ENCODE measurements at places on chromosomes 5 and 9.

DNA sequence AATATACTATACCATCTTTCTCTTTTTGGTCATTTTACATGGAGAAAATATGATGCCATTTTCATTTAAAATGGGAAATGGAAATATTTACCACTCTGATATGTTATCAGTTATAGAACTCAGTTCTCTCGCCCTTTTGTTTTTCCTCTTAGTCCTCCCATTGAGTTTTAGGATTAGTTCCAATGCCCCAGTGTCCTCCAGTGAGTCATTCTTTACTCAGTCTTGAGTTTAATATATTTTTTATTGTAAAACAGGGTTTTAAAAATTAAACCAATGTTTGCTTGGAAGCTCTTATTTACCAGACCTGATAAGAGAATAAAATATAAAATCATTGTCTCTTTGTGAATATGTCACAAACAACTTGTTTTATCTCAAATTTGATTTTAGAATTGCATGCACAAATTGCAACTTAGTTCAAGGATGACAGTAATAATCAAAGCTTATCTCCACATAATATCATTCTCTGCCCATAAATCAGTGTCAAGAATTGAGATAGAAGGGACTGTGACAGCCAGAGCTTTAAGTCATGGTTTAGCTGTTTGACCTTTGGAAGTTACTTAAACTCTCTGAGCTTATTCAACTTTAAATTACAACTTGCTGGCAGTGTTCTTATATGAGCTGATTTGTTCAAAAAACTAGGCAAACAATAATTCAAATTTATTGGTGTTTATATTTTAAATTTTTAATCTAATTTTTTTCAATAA is 166.4 kb downstream of the PAM start:
- no peak for DNase-seq

DNA sequence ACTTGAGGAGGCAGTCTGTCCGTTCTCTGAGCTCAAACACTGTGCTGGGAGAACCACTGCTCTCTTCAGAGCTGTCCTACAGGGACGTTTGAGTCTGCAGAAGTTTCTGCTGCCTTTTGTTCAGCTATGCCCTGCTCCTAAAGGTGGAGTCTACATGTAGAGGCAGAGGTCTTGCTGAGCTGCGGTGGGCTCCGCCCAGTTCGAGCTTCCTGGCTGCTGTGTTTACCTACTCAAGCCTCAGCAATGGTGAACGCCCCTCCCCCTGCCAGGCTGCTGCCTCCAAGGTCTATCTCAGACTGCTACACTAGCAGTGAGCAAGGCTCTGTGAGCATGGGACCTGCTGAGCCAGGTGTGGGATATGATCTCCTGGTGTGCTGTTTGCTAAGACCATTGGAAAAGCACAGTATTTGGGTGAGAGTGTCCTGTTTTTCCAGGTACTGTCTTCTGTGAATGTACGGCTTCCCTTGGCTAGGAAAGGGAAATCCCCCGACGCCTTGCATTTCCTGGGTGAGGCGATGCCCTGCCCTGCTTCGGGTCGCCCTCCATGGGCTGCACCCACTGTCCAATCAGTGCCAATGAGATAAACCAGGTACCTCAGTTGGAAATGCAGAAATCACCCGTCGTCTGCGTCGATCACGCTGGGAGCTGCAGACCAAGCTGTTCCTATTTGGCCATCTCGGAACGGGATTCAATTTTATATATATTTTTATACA is 58.5 kb downstream of the CNTRL start:
- DNase-seq = no peak

DNA sequence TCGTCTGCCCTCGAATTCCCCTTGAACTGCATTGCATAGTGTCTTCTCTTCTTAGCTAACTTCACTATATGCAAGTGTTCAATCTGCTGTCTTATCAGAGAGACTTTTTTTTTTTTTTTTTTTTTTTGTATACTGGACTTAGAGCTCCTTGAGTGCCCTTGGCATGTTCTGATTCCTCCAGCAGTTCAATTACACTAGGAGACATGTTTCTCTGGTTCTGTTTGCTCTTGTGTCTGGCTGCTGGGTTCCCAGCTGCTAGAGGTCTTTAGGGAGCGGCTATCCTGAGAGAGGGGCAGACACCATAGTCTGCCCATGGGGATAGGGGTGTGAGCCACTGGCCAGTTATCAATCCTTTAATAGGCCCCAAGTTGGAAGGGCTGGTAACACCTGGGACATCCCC is 13.1 kb downstream of the OR2S2 start:
- DNase-seq = no peak

GRCh38 chr9:101652601-101653175 is 57.9 kb upstream of the PPP3R2 start:
- DNase-seq = no peak

DNA sequence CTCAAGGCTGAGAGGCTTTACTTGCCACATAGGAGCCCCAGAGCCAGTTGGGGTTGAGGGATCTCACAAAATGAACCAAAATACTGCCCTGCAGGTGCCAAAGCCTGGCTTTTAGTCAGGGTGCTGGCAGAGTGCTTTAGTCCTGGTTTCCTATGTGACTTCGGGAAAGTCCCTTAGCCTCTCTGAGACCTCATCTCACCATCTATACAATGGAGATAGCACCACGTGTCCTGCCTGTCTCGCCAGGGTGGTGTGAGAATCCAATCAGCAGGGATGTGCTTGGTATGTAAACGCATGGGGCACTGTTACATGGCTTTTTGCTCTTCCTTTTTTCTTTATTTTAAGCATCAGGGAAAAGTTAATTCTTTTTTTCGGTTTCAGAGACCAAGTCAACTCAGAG is 68.3 kb downstream of the SHB start:
- DNase-seq = no peak
